SK-N-SH treated with all-trans-retinoic acid at 6 μM for 48 hours (cell line): ENCODE measurements at places on chromosomes 2 and 18.

- no peak for ATAC-seq
These were observed 118.8 kb upstream of the MAP2 start for GRCh38 chr2:209305026-209305425.

DNA sequence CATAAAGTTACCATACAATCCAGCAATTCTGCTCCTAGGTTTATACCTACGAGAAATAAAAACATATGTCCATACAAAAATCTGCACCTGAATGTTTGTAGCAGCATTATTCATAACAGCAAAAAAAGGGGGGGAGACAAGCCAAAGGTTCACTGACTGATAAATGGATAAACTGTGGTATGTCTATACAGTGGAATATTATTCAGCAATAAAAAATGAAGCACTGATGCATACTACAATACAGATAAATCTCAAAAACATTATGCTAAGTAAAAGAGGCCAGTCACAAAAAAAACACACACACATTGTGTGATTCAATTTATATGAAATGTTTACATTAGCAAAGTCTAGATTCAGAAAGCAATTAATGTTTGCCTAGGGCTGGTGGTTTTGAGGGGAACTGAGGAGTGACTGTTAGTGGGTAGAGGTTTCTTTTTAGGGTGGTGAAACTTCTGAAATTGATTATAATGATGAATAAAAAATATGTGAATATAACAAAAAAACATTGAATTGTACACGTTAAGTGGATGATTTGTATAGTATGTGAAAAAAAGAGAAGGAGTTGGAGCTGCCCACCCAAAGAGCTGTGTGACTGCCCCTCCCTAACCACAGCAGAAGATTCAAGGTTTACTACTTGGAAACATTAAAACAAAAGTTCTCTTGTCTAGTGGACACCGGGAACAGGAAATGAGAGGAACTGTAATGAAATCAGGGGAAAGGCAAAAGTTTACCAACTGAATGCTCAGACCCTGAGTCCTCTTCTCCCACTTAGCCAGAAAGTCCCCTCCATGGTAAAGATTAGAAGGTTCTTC, 13.4 kb downstream of the COLEC12 start:
- ATAC-seq: no peak

DNA sequence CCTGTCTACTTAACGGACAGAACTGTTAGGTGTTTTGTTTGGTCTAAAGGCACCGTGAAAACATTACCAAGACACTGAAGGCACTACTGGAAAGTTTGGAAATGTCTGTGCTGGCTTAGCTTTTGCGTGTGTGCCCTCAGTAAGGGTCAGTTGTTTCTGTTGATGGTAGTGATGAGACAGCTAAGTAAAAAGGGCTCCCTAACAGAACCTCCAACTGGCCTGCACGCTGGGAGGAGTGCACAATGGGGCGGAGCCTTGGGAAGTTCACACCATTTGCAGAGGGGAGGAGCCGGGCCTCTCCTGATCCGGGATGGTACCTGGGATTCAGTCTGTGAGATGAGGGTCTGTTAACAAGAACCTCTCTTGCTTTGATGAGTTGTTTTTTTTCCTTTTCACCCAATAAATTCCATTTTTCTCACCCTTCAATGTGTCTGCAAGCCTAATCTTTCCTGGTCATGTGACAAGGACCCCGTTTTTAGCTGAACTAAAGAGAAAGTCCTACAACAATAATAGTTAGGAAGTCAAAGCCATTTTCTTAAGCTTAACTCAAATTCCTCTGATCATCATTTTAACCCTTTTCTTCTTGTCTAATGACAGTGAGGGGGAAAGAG, 368.7 kb downstream of the PARD3B start:
- no peak for ATAC-seq

- ATAC-seq: no peak
These were observed 123.8 kb downstream of the CYP26B1 start for GRCh38 chr2:72023678-72024390.

- ATAC-seq: peak; percentile 64
These were observed 133.1 kb downstream of the NCKAP5 start for GRCh38 chr2:133434959-133435668.

- peak; percentile 55; the same call in 2 of the 3 replicates for ATAC-seq
These were observed 279.5 kb downstream of the RND3 start for GRCh38 chr2:150207979-150208378.

DNA sequence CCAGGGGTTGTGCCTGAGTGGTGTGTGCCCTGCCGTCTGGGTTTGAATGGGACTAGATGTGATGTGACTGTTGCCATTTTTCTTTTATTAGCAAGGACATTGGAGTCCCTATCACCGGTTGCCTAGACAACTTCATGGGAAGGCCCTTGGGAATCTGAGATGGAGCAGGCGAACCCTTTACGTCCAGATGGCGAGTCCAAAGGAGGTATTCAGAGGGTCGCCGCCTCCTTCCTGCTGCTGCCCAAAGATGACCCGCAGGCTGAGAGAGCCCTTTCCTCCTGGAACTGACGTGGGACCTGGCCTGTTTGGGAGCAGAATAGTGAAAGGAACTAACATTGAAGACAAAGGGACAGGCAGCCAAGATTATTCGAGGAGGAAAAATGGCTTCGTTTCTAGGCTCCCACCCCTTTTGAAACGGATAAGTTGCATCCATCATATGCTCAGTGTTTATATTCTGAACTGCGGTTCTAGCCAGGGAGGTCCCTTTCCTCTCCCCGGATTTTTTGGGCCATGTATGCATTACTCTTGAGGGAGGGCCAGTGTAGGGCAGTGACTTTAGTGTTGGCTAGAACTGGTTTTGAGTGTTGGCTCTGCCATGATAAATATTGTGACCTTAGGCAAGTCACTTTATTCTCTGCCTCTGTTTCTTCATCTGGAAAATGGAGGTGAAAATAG, 673 bp downstream of the CENPO start:
- peak; percentile 35 for ATAC-seq

GRCh38 chr18:79954791-79955190, 3.3 kb upstream of the SLC66A2 start:
- no peak for ATAC-seq

GRCh38 chr2:197706839-197707207, 1.7 kb downstream of the MARS2 start:
- ATAC-seq: peak; percentile 7

GRCh38 chr18:75391279-75392225, 36.0 kb downstream of the SMIM21 start:
- ATAC-seq: no peak

DNA sequence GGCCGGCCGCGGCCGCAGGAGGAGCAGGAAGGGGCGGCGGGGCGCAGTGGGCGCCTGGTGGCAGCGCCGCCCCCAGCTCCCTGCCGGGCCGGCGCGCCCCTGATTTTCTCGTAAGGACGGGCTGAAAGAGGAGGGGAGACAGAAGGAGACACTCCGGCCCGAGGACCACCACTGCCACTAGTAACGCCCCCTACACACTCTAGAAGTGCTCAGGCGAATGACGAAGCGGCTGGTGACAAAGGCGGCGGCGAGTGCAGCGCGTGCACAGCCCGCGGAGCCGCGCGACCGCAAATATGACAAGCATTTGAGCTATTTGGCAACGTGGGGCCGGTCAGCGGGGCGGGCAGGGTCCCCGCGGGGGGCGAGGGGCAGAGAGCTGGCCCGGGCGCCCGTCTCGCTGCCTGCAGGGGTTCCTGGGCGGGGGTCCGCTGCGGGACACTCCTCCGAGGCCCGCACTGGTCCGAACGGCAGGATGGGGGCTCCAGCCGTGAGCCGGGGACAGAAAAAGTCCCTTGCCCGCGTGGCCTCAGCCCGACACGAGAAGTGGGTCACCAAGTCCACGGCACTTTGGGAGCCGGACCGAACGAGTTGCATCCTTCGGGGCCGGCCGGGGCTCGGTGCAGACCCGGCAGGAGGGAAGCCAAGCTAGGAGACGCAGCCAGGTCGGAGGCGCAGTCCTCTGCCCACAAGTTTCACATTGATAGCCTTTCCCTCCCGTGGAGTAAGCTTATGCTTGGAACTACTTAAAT, 524 bp upstream of the SERTAD2 start:
- peak; percentile 61 for ATAC-seq

DNA sequence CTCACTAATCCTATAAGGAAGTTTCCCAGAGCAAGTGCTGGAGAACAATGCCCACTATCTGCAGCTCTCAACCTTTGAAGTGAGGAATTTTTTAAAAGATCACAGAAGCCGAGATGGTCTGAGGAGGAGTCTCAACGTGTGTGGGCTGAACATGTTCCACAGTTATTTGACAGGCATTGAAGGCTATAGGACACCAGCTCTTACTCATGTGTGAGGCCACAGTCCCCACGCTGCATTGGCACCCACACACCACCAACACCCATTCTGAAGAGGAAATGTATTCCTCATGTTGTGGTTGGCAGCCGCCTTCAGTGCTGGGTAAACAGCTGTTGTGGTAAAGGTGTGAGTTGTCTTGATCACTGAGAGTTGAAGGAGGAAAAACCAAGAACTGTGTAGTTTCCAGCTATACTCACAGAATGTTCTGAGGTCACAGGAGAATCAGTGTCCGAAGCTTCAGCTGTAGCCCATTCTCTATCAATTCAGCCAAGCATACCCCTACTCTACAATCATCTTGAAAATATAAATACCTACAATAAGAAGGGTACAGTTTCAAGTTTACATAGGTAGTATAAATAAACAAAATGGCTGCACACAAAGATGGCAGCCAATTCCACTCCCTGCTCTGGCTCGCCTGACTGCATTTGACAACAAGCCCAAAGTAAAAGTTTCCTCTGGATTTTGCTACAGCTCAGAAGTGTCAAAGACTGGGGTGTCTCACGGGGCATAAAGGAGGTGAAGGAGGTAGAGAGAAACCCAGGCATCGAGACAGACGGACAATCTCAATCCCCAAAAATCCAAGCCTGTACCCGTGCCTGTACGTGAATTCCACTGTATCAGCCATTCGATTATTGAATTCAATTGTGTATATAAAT, 12.1 kb downstream of the CD226 start:
- no peak for ATAC-seq

GRCh38 chr2:128639693-128640092, 321.0 kb upstream of the HS6ST1 start:
- ATAC-seq: no peak

- ATAC-seq: no peak
These were observed 170.5 kb upstream of the ALKAL2 start for GRCh38 chr2:458425-458815.

DNA sequence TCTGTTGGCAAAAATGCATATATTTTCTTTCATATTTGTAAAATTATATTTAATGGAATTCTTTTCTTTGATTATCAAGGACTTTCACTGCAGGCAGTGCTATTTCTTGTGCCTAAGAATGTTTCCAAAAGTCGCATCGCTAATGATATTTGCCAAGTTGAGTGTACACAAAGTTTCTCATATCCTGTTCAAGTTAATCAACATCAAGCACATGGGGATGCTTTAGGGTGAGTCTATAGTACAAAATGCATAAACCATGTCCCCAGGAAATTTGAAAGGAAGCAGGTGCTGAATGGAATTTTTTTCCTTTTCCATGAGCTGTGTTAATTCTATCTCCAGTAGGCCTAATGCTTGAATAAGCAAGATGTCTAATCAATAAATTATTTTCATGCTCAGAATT, 129.7 kb downstream of the GALNT1 start:
- ATAC-seq: no peak

- no peak for ATAC-seq
These were observed 52.7 kb downstream of the ADD2 start for GRCh38 chr2:70715071-70715985.

GRCh38 chr2:191659198-191659597, 18.7 kb upstream of the NABP1 start:
- ATAC-seq: no peak

GRCh38 chr2:181848261-181848886, 43.2 kb upstream of the ITPRID2 start:
- ATAC-seq: no peak

GRCh38 chr2:61138859-61139258, 23.1 kb upstream of the C2orf74 start:
- no peak for ATAC-seq

DNA sequence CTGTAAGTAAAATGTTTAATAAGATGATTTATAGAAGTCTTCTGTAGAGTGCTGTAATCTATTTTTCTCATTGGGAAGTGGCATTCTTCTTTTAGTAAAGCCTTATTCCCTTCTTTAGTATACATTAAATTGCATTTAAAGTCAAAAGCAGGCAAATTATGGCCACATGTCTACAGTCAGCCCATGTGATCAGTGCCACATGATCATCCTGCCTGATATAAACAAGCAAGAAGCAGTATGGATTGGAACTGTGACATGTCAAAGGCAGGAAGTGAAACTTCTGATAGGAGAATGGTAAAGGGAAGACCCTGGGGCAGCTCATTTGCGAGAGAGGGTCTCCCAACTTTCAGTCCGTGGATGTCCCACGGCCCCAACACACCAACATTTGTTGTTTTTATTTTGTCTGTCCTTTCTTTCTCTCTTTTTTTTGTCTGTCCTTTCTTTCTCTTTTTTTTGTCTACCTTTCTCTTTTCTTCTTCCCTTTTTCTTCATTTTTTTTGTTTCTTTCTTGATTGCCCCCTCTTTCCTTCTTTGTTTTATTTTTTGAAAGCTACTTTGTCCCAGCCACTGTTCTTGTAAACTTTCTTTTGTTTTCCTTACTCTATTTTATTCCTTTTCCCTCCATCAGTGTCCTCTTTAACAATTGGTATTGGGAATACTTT, 154.9 kb downstream of the DTNA start:
- ATAC-seq: no peak; the same call in 2 of the 3 replicates

DNA sequence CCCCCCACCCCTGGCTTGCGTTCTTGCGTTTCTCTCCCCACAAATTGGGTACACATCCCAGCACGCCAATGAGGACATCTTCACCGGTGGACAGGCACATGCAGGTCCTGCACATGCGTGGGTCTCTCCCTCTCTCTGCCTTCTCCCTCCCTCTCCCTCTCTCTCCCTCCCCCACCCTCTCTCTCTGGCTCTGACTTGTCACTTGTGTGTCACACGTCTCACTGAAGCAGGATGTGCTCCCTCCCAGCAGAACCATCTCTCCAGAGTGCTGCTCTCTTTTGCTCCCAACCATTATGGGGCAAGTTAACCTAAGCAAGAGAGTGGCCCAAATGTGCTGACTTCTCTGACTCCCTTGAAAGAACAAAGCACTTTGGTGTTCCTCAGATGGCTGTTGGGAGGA, 120.8 kb upstream of the CAB39 start:
- ATAC-seq: no peak

DNA sequence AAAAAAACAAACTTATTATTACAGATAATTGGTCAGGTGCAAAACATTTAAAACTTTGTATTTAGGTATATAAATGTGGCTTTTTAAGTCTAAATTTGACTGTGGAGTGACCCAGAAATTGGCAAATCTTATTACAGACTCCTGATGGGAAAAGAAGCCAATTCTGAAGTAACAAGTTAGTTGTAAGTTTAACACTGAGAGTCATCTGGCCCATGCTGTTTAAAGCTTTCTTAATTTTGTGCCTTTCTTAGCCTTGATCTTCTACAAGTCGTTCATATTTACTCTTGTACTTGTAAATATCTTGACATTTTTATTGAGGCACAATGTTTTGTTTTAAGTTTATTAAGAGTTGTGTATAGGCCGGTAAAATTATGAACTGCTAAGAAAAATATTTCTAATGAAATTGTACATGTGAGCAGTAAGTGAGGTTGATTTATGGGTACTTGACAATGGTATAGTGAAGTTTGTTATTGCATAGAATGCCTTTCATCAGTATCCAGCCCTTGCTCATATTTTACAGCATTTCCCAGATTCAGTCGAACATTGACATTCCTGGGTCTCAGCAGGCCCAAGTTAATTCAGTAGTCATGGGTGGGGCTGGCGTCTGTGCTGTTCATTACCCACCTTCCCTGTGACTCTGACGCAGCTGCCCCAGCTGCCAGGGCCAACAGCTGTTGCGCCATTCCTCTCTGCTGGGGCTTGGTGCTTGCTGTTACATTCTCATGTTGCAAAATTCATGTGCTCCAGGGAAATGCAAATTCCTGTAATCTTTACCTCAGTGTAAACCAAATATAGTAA, 121.4 kb downstream of the ZNF236 start:
- ATAC-seq: no peak

- ATAC-seq: peak; percentile 48
These were observed 21.2 kb downstream of the TEX44 start for GRCh38 chr2:231613663-231614558.
